ENCODE measurements at places on chromosomes 7 and 10.

DNA sequence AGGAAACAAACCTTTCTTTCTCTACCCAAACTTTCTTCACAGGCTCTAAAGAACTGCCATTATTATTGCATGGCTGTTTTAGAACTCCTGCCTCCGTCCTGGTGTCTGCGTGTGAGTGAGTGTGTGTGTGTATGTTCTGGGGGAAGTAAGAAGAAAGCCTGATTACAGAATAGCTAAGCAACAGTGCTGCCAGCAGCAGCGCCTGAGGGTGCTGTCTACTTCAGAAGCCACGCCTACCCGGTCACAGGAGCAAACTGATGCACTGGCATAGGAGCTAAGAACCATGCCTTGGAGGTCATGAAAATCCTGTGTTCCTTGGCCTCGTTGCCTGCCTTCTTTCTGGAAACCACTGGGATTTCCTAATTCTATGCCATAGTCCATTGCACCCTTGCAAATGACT lies 25.2 kb downstream of the LIPK start:
- no peak for DNase-seq

- no peak for DNase-seq
Measured at GRCh38 chr7:159066816-159067575, 77.7 kb downstream of the VIPR2 start.

DNA sequence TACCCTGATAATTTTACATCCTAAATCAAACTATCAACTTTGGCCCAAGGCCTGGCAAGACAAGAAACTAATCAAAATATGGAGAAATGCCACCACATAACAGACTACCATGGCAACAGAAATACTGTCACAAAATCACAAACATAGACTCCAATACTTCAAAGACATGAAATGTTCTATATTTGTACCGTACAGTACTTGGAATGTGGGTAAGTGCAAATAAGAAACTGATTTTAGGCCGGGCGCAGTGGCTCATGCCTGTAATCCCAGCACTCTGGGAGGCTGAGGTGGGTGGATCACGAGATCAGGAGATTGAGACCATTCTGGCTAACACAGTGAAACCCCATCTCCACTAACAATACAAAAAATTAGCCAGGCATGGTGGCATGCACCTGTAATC lies 9.2 kb downstream of the TNPO3 start:
- DNase-seq, result no peak

- DNase-seq, result peak; percentile 86
Measured at GRCh38 chr7:26376175-26376917, 84.7 kb downstream of the SNX10 start.

DNA sequence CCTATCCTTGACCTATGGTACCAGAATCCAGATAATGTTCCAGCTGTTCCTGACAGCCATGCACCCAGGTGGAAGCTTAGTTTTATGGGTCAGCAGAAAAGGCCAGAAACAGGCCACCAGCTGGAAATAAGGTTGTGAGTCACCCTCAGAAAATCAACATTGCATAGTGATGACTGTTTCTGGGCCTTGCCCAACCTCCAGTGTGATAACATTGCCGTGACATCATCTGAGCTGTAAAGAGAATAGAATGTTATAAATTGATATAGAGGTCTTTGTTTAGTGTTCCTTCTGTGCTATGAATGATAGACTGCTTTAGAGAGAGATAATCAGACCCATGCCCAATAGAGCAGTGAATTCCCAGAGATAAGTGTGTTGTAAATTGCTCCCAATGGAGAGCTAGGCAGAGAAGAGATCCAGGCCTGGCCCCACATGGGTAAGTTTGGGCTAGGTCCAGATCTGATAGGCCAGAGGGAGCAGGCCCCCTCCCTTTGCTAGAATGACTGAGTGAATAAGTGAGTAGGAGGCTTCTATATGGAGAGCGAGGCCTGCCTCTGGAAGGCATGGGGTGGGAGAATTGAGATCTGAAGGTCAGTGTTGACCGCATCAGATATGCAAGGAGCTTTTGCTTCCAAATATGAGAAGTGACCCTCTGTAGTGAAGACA lies 14.2 kb upstream of the HPS1 start:
- no peak for DNase-seq

GRCh38 chr7:74223711-74224510 lies 14.1 kb downstream of the LAT2 start:
- no peak for DNase-seq

- DNase-seq, result no peak
Measured at GRCh38 chr10:86685416-86685815, 17.1 kb downstream of the LDB3 start.

- no peak for DNase-seq
Measured at GRCh38 chr10:76352300-76352699, 920.9 kb downstream of the LRMDA start.

DNA sequence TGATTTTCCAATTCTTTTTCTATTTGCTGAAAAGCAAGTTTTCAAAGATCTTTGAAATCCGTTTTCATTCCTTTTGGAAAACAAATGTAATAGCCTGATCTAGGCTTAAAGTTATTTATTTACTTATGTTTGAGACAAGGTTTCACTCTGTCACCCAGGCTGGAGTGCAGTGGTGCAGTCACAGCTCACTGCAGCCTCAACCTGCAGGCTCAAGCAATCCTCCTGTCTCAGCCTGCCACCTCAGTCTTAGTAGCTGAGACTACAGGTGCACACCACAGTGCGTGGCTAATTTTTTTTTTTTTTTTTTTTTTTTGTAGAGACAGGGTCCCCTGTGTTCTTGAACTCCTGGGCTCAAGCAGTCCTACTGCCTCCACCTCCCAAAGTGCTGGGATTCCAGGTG lies 4.6 kb downstream of the ST7 start:
- no peak for DNase-seq

DNA sequence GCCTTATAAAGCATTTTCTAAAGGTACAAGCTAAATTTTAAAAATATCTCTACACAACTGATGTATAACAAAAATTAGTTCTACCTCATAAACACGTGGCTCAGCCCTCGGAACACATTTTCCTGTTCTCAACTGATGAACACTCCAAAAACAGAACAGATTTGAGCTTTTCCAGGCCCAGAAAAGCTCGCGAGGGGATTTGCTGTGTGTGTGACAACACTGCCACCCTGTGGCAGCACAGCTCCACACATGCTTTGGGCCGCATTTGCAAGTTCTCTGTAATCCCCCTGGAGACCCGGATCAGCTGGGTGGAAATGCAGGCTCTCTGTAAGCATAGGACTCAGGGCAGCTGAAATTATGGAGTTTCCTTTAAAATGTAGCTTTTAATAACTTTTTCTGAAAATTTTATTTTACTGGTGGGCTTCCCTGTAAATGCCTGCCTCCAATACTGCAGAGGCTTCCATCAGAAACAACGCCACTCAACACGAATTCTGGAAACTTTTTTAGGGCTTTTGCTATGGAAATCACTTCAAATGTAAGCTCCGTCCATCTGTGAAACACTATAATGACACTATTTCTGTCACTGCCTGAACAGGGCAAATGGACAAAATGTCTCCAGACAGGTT lies 155.5 kb downstream of the COBL start:
- DNase-seq, result peak; percentile 74

DNA sequence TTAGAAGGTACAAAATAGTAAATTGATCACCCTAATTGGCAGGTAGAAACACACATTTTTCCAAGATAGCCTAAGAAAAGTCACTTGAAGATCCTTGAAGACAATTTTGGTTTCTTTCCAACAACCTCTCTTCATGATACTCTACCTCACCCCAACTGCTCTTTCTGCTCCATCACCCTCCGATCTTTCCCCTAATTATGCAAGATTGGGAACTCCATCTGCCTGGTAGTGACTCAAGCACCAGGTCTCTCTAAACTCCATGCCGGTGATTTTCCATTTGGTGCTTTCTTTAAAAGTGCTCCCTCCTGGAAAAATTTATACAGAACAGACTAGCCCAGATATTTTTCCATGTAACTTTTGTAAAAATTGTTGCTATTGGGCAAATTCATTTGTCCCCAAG lies 1.1 kb upstream of the AKR1B1 start:
- DNase-seq, result no peak

DNA sequence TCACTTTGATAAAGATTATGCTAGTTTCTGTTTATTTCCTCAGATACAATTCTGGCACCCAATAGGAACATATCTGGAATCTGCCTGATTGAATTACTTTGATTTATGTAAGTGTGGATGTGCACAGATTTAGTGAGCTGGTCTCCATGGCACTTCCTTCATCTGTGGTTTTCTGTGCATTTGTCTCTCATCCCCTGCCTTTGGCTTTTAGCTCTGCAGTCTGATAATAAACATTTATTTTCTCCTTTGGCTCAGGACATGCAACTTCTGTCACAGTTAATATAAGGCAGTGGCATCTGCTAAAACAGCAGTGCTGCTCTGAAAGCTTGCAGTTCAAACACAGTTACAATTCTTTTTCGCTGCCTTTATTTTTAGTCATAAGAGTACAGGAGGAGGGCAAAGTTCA lies 273.7 kb upstream of the CHRM2 start:
- no peak for DNase-seq

- no peak for DNase-seq
Measured at GRCh38 chr7:156589808-156590207, 50.8 kb upstream of the RNF32 start.

- DNase-seq, result no peak
Measured at GRCh38 chr7:95933618-95934017, 161.3 kb downstream of the DYNC1I1 start.

DNA sequence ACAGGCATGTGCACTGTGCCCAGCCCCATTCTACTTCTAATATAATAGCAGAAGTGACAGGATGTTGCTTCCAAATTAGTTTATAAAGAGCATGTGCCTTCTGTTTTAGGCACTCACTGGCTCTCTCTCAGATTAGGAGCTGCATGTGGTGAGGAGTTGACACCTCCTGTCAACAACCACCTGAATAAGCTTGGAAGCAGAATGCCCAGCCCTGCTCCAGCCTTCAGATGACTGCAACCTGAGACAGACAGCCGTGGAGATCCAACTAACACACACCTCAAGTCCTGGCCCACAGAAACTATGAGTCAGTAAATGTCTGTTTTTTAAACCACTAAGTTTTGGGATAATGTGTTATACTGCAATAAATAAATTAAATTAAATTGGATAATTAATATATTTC lies 54.5 kb downstream of the PARD3 start:
- DNase-seq, result no peak

DNA sequence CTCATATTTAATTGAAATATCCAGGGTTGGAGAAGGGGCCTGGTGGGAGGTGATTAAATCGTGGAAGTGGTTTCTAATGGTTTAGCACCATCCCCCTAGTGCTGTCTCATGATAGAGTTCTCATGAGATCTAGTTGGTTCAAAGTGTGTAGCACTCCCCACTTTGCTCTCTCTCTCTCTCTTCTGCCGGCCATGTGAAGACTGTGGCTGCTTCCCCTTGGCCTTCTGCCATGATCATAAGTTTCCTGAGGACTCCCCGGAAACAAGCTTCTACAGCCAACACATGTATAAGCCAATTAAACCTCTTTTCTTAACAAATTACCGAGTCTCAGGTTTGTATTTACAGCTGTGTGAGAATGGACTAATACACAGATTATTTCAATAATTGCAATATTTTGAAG lies 305.8 kb upstream of the KCND2 start:
- DNase-seq, result no peak

GRCh38 chr7:19336836-19337383 lies 191.7 kb upstream of the FERD3L start:
- DNase-seq, result no peak

GRCh38 chr10:48788554-48788953 lies 103.9 kb downstream of the WDFY4 start:
- no peak for DNase-seq

- no peak for DNase-seq
Measured at GRCh38 chr7:41792120-41792519, 89.2 kb upstream of the INHBA start.

- DNase-seq, result no peak
Measured at GRCh38 chr7:110569486-110570205, 521.3 kb upstream of the LRRN3 start.

GRCh38 chr7:48875045-48875916 lies 49.1 kb upstream of the CDC14C start:
- peak; percentile 39 for DNase-seq

DNA sequence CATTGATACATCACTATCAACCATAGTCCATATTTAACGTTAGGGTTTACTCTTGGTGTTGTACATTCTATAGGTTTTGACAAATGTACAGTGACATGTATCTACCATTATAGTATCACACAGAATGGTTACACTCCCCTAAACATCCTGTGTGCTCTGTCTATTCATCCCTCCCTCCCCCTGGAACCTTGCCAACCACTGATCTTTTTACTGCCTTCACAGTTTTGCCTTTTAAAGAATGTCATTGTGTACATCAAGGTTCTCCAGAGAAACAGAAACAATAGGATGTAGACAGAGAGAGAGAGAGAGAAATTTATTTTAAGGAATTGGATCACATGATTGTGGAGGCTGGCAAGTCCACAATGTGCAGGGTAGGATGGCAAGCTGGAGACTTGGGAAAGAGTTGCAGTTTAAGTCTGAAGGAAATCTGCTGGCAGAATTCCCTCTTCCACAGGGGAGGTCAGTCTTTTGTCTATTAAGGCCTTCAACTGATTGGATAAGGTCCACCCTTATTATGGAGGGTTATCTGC lies 45.1 kb upstream of the CCNJ start:
- no peak for DNase-seq

GRCh38 chr10:119199231-119199992 lies 8.0 kb upstream of the GRK5 start:
- DNase-seq, result no peak

- DNase-seq, result peak; percentile 43
Measured at GRCh38 chr10:99172128-99172738, 63.4 kb downstream of the HPSE2 start.

DNA sequence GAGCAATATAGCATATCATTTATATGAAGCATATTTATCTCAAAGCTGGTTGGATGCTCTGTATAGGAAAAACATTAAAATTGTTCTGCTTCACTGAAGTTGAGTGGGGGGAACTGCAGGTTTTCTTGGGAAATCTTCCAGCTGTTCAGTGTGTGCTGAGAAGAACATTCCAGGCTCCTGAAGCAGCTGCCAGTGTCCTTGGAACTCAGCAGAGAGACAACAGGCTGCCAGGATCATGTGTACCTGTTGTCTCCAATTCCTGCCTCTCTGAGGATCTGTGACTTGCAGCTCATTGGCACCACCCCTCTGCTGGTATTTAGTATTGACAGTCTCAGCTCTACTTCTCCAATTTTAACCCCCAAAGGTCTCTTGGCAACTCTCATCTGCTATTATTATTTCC lies 42.3 kb upstream of the PRKG1 start:
- DNase-seq, result no peak

DNA sequence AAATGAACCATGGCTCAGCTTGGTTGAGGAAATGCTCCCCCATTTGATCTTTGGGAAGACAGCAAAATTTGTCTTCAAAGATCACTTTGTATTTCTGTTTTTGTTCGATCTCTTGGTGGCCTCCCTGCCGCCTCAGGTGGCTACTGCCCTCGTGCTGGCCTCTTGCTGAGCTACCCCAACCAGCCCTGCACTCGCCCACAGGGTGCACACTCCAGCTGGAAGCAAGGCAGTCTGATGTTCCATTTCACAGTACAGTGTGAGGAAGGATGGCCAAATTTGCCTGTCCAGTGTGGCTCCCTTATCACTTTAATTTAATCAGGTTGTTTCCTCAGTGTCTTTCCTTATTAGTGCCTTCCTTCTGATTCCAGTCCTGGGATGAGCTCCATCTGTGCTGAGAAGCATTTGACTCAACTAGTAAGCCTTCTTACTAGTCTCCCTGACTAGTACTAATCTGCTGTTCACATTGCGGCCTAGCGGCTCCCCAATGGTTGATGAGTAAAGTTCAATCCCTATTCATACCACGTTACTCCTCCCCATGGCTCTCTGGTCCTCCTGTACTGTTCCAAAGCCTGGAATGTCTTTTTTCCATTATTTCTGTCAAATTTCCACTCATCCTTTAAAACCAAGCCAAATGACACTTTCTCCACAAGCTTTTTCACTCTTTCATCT lies 8.2 kb downstream of the MYOF start:
- DNase-seq, result no peak

GRCh38 chr7:94129443-94130140 lies 125.4 kb upstream of the BET1 start:
- DNase-seq, result no peak
